ENCODE measurements at places on chromosomes 7 and 10.

DNA sequence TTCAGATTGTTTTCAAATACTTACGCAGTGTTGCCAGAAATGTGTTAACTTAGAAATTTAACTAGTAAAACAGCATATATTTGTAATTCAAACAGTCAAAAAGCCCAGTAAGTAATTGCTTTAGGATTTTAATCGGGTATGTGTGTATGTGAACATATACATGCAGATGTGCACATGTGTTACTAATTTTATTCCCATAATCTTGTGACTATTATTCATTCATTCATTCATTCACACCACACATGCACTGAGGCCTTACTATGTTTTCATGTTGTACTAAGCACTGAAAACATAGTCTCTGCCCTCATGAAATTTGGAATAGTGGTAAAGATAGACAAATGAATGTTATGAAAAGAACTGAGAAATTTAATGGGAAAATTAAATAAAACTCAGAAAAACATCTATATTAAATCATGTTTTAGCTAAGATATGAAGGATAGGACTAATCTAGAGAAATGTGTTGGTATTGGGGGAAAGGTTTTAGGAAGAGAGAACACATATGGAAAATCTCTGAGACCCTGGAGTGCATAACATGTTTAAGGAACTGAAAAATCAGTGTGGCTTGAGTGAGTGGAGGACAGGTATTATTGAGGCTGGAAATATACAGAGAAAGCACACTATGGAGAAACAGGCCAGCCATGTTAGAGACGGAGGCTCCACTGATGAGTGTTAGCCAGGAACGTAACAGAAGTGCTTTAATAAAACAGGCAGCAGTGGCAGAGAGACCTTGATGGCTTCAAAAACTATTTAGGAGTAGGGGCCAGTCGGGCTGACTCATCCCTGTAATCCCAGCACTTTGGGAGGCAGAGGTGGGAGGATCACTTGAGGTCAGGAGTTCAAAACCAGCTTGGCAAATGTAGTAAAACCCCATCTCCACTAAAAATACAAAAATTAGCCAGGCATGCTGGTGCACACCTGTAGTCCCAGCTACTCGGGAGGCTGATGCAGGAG is 80.3 kb downstream of the HDAC9 start:
- DNase-seq = no peak

GRCh38 chr10:122828716-122829255 is 16.9 kb downstream of the CUZD1 start:
- no peak for DNase-seq

GRCh38 chr10:6609625-6610024 is 29.5 kb upstream of the PRKCQ start:
- no peak for DNase-seq

DNA sequence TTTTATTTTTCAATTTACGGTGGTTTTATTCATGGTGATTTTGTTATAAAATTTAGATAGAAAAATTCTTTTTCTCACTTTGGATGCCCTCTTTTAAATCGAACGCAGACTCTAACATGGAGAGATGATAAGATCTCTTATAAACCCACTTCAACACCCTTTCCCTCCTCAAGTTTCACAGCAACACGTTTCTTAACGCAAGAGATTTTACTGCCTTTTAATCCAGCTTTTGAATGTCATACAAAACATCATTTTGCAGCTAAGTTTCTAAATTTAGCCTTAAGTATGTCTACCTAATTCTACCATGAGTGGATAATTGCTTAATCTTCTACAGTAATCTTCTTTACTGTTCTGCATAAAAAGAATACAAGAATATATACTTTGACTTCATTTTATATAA is 70.0 kb downstream of the SEMA3C start:
- no peak for DNase-seq

GRCh38 chr10:42991442-42992098 is 85.3 kb upstream of the RET start:
- no peak for DNase-seq

- DNase-seq = no peak
Observed at GRCh38 chr10:124898471-124898870, 43.5 kb upstream of the ZRANB1 start.

DNA sequence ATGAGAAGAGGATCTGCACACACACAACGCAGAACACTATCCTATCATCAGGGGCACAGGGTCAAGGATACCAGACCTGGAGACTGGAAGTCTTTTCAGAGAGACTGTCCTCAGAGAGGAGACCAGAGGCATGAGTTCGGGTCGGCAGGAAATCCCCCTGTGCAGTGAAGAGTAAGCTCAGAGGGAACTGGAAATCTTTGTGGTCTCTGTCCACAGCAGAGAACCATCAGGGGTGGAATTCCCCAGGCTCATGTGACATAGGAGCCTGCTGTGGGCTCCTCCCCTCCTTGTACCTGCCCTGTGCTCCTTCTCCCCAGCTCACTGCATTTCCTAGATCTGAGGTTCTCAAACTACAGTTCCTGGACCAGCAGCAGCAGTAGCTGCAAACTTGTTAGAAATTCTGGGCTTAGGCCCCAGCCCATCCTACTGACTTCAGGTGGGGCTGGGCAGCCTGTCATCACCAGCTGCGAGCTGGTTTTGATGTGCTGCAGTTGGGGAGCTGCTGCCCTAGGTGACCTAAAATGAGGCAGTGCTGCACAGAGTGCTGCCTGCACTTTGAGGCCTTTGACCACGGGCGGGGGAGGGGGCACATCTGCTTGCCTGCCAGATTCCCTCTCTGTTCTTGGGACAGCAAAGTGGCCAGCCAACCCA is 2.4 kb downstream of the ZMIZ2 start:
- DNase-seq = no peak

DNA sequence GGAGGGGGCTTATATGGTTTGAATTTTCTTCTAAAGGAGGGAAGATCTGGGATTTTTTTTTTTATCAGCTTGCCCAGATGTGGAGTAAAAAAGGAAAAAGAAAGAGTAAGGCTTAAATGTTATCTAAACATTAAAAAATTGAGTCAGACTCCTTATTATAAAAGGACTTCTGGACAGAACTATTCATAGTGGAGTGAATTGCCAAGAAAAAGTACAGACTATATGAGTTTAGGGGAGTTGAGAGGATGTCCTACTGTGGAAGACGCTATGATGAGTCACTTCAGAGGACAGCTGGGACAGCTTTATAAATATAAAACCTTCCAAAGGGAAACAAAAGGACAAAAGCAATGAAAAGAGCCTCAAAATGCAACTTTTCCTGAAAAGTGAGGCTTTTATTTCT is 73.0 kb downstream of the TFPI2 start:
- DNase-seq = no peak

All from GM03348 (cell line).